B cell (primary cell): ENCODE measurements at places on chromosomes 4 and X.
A peak's percentile ranks its signal among the peaks of the same experiment; 100 is the strongest.

- no peak for DNase-seq
Measured at GRCh38 chr4:189530848-189531247, 409.8 kb upstream of the FRG1 start.

DNA sequence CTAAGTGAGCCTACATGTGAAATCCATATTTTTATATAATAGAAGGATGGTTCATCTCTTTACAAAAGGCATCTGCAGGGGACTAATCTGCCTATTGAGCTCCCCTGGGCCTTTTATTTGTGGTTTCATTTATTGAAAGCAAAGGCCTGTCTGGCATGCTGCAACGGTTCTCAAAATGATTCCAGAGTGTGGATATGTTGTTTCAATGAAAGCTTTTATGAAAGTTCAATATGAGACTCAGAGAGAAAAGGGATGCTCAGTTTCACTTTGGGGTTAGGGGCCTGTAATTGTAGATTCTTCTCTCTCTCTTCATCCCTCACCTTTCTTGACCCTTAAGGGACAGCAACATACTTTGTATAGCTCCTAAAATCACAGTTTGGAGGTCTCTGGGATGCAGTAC lies 204.2 kb upstream of the CASK start:
- DNase-seq: no peak

- DNase-seq: no peak
Measured at GRCh38 chr4:6050551-6050950, 32.3 kb upstream of the C4orf50 start.

- DNase-seq: no peak
Measured at GRCh38 chrX:45126158-45126557, 74.5 kb downstream of the DIPK2B start.

- no peak for DNase-seq
Measured at GRCh38 chr4:173019664-173020063, 148.9 kb upstream of the GALNT7 start.

DNA sequence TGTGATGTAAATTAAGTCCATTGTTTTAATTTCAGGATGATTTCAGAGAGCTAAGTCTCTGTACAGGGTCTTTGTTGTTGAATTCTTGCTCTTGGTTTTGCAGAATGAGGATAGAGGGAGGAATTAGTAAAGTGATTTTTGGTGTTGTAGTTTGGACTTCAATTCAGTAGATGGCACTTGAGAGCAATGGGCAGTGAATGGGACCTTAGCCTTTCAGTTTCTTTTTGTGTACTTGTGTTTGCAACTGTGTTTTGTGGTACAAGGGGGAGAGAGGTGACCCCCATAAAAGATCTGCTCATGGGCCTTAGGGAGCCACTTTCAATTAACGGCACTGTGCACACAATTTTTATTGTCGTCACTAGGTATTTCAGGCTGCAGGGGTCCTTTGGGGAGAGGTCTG lies 340.0 kb downstream of the DCAF12L2 start:
- no peak for DNase-seq

DNA sequence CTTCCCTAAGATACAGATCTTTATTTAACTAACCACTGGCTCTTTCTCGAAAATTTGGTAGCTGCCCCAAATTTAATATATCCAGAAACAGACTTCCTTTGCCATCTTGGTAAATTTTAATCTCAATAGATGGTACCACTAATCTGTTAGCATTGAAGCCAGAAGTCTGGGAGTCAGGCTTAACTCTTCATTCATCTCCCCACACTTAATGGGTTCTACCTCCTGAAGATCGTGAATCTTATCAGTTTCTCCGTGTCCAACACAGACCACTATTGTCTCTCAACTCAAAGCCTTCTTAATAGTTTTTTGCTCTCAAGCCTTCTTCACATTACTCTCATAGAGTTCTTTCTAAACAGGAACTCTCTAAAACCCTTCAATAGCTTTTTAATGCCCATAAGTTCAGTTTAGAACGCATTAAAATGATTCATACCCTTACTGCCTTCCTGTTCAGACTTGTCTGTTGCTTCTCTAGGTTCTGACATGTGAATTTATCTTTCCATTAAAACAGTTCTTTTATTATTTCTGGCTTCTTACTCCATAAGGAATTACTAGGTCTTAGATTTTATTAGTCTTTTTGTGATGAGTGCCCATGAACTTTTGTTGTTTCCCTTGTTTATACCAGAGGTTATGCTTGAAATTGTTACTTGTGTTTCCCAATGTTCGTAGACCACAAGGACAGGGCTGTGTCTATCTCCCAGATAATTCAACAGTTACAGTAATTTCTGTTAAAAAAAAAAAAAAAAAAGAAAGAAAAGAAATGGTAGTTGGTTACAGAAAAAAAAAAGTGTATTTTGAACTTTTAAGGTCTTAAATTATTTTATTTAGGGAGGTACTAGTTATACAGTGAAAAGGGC lies 54.7 kb downstream of the SMARCAD1 start:
- DNase-seq: no peak

DNA sequence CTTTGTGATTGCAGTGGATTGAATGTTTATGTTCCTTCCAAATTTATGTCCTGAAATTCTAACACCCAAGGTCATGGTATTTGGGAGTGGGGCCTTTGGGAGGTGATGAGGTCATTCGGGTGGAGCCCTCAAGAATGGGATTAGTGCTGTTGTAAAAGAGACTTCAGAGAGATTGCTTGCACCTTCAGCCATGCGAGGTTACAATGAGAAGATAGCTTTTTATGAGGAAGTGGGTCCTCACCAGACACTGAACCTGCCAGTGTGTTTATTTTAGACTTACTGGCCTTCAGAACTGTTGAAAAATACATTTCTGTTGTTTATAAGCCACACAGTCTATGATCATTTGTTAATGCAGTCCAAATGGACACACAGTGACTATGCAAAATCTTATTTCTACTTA lies 161.0 kb upstream of the GPRIN3 start:
- DNase-seq: no peak

- DNase-seq: no peak
Measured at GRCh38 chrX:129593137-129593536, 53.1 kb downstream of the OCRL start.

DNA sequence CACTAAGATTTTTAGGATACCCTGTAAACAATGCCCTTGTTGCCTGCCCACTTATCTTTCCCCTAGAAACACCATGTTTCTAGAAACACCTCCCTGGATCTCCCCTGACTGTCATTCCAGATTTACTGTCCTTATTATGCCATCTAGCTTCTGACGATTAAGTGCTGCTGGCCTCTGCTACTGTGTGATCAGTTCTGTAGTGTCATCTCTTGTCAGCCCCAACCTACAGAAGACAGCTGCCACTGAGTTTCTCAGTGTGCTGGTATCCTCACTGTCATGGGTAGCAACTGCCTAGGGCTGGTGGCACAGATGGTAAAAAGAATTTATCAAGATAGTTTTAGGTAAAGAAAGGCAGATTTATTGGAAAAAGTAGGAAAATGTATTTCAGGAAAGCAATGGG lies 68.7 kb upstream of the WWC2 start:
- DNase-seq: no peak

DNA sequence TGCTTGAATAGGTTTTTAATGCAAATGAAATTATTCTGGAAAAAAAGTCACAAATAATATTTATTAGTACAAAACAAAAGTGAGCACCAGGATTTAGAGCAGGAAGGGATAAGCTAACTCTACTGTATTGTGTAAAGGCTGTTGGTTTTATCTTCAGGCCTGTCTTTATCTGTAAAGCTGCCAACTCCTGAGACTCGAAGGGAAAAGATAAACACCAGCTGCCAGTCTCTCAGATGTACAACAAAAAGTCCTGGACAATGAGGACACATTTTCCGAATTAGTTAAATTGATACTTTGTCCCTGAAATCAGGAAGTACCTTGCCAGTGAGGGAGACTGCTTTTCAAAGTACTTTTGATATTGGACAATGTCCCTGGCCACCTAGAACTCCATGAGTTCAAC lies 8.8 kb downstream of the DDX60 start:
- DNase-seq: no peak

GRCh38 chr4:10131202-10131601 lies 14.6 kb upstream of the WDR1 start:
- DNase-seq: no peak

GRCh38 chrX:155333544-155334100 lies 792 bp downstream of the CLIC2 start:
- no peak for DNase-seq

DNA sequence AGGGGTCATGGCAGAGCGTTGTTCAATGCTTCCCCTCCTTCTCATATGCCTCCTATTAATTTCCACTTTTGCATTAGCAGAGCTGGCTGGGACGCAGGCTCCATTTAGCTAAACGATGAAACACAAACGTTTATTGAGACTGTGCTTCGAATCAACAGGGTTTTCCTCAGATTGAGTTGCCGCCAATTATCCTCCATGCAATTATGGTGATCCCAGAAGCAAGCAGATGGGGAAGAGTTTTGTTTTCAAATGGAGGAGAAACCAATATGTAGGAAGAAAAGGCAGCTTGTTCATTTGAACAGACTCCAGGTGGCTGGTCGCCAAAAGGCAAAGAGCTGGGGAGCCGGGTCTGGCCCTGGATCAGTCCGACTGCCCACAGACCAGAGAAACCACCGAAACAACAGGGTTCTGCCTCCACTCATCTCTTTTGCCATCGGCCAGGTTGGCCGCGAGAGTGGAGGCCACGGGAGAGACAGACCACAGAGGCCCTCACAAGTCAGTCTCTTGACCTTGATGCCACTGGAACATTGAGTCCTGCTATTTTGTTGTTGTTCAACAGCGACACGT lies 184.8 kb downstream of the GBA3 start:
- DNase-seq: no peak

- no peak for DNase-seq
Measured at GRCh38 chr4:107714256-107714655, 5.8 kb downstream of the PAPSS1 start.

- no peak for DNase-seq
Measured at GRCh38 chrX:137916090-137916746, 350.3 kb downstream of the ZIC3 start.

- no peak for DNase-seq
Measured at GRCh38 chrX:30990361-30990760, 81.5 kb downstream of the FTHL17 start.

GRCh38 chrX:72115380-72115779 lies 16.3 kb downstream of the RTL5 start:
- no peak for DNase-seq

DNA sequence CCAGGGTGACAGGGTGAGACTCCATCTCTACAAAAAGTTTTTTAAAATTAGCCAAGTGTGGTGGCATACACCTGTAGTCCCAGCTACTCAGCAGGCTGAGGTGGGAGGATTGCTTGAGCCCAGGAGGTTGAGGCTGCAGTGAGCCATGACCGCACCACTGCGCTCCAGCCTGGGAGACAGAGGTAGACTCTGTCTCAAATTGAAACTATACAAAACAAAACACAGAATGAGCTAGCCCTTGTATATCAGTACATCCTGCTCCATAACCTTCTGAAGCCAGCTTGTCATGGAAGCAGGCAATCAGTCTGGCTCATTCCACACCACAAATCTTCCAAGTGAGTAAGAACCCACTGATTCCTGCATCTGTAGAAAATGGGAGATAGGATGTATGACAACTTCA lies 49.0 kb downstream of the CD99L2 start:
- DNase-seq: no peak

- peak; percentile 44 for DNase-seq
Measured at GRCh38 chrX:3699821-3700381, 13.5 kb downstream of the PRKX start.

GRCh38 chr4:163620738-163621137 lies 126.2 kb downstream of the TMA16 start:
- DNase-seq: no peak

DNA sequence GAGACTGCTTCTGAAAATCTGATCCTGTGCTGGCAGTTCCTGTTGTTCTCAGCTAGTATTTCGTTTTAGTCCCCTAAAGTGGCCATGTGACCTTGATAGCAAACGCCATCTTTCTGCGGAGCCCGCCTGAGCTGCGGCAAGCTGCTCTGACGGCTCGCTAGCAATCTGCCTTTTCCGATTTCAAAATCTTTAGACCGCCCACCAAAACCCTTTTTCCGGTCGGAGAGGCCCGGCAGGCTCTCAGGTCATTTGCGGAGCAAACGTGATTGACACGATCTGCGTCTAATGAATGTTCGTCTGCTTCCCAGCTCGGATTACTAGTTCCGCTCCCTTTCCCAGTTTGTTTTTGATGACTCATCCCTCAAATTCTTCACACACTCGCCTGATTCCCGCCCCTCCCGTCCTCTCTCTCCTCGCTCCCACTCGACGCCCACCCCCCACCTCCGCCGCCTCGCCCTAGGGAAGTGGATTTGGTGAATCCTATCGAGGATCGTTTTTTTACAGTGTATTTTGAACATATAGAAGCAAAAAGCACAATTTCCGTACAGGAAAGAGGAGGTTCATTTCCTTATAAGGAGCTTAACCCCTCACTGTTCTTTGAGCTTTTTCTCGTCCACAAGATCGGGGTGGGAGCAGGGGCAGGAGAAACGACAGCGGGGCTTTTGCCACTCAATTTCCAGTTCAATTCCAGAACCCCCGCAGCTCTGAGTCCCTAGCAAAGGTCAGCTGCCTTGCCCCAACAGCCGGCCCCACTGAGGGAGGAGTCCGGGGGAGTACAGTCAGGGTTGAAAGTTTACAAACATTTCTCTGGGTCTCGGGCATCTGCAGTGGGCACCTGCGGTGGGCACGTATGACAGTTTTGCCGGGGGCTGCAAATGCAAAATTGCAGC lies 37.5 kb downstream of the NLGN3 start:
- peak; percentile 90 for DNase-seq

DNA sequence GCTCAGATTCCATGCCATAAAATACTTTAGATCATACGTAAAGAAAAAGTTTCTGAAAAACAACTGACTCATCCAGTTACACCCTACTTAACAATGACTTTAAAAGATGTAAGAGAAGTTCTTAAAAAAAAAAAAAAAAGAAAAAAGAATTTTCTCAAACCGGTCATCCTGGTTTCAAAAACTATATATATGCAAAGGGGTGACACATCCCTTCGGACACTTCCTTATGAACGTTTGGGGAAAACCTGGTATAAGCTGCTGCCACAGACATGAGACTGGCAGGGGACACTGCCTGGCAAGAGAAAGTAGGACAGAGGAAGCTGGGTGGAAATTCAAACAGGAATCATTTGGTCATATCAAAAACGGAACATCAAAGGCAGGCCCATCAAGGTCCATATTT lies 81.2 kb upstream of the PRSS48 start:
- DNase-seq: no peak
